ENCODE measurements at places on chromosomes 1 and 21.

- DNase-seq = no peak
These were observed 3.1 kb upstream of the PRKCZ start for GRCh38 chr1:2046953-2047748.

GRCh38 chr1:51966559-51966958, 23.9 kb downstream of the RAB3B start:
- no peak for DNase-seq

DNA sequence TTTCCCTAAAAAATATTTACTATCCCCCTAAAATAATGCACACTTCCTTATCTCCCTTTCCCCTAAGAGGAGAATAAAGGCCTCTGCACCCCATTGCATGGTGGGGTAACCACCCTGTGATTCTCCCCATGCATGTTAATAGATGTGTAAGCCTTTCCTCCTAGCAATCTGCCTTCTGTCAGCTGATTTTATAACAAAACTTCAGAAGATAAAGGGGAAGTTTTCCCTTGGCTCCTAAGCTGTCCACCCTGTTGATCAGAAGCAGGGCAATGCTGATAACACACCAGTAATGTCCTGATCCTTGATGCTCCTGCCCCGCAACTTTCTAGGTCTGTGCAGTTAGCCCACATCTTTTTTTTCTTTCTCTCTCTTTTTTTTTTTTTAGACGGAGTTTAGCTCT, 11.4 kb upstream of the RNF187 start:
- no peak for DNase-seq

DNA sequence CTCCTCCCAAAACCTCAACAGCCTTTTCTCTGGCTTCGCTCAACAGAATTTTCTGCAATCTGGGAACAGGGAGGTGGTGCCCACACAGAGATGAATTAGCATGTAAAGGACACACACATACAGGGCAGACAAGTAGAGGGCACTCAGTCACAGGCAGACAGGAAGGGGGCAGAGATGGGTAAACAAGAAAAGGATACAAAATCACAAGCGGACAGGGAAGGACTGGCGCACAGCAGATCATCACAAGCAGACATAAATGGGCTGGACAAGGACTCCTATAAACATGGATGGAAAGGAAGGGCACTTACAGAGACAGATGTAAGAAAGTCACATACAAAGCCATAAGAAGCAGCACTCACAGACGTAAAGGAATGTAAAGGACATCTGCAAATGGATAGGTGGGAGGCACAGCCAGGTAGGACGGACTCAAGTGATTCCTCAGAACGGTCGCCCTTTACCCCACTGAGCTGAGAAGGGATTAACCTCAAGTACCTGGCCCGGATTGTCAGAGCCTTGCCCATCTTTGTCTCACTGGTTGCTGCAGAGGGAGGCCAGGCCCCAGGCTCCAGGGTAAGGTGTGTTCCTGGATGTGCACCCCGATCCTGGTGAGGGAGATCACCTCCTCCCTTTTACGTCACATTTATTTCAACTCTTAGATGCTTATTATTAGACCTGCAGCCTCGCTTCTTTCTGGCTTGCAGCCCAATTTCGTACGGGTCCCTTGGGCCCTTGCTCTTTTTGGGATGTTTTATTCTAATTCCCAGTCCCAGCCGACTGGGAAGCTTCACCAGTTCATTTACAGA, 836 bp upstream of the PRCC start:
- no peak for DNase-seq

DNA sequence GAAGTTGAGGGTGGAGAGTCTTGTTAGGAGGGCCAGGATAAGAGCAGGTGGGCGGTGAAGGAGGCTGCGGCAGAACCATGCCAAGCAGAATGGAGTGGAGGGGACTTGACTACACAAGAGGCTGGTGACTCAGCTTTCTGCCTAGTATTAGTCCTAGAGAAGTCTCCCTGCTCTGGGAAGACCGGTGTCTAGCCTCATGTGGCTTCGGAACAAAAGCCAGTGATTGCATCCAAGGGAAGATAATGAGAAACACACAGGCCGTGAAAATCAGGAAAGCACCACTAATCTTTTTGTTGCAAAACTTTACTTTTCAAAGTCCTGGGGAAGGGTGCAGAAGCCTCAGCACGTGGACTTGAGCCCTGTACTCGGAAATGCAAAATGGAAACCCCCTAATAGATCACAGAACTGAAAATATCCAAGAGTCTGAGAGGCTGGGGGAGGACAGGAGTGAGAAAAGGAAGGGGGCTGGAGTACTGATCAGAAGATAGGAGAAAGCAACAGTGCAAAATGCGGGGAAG, 31.4 kb downstream of the DDR2 start:
- no peak for DNase-seq

DNA sequence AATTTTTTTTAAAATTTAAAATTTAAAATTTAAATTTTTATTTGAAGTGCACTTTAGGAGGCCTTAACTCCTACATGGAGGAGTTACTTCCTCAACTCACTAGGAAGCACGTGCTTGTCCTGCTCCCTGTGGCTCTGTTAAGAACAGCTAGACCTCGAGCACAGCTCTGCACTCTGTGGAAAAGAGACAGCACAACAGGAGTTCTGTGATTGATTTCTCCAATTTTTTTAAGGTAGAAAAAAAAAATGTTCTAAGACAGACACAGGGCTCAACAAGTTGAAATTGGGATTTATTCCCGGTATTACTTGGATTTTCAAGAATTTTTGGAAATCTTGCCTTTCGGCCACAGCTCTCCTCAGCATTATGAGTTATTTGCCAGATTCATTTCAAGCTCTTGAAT, 356.6 kb upstream of the LYPLAL1 start:
- DNase-seq = no peak
